ENCODE measurements at places on chromosomes 2 and 18.

DNA sequence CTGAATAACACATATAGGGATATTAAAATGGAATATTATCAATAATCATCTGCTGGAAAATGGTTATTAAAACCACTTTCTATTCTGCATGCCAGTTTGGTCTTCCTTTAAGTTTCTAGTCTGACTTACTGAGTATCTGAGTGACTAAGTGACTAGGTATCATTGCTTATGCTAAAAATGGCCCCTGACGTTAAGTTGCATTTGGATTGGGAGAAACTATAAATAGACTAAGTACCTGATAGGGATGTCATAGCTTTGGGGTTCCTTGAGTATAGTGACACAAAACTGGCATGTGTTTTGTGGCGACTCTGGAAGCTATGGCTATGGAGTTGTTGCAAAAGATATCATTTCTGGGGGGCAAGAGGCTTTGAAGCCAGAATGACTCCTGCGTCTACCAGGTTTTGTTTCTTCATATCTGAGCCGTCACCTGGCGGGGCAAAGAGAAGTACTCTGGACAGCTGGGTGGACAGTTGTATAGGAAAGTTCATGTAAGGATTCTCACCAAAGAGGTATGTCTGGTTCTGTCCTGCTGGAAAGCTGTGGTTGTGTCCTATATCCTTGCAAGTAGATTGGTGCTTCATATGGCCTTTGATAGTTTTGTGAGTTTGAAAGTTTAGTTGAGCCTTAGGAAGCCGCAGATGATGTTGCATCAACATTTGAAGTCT, 17.9 kb downstream of the ITGAV start:
- no peak for DNase-seq

GRCh38 chr2:205025580-205026240, 480.4 kb downstream of the PARD3B start:
- no peak for DNase-seq

GRCh38 chr2:48148841-48149430, 242.6 kb upstream of the FBXO11 start:
- DNase-seq = no peak

- no peak for DNase-seq
Measured at GRCh38 chr18:72613534-72613930, 69.4 kb upstream of the CBLN2 start.

DNA sequence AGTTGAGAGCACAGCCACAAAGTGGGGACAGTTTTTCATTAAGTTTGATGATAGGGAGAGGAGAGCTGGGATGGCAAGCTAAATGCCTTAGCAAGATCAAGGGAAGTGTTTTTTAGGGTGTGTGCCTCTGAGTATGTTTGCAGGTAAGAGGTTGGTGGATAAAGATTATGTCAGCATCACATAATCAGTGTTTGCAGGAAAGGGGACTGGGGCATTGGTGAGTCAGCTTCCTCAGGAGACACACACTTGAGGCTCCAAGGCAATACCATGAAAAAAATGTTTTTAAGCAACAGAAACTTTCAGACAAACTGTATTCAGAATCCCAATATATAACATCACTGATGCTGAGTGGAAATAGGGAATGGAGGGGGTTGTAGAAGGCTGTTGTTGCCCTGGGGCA, 25.4 kb upstream of the DTNB start:
- no peak for DNase-seq

GRCh38 chr18:7879717-7880116, 312.6 kb downstream of the PTPRM start:
- DNase-seq = no peak

GRCh38 chr2:28661589-28662001, 90.0 kb upstream of the PPP1CB start:
- no peak for DNase-seq
